Activated naive CD4-positive, alpha-beta T cell (primary cell): ENCODE measurements at places on chromosomes 11 and 22.

GRCh38 chr11:44985721-44986120, 35.0 kb upstream of the TP53I11 start:
- no peak for DNase-seq

DNA sequence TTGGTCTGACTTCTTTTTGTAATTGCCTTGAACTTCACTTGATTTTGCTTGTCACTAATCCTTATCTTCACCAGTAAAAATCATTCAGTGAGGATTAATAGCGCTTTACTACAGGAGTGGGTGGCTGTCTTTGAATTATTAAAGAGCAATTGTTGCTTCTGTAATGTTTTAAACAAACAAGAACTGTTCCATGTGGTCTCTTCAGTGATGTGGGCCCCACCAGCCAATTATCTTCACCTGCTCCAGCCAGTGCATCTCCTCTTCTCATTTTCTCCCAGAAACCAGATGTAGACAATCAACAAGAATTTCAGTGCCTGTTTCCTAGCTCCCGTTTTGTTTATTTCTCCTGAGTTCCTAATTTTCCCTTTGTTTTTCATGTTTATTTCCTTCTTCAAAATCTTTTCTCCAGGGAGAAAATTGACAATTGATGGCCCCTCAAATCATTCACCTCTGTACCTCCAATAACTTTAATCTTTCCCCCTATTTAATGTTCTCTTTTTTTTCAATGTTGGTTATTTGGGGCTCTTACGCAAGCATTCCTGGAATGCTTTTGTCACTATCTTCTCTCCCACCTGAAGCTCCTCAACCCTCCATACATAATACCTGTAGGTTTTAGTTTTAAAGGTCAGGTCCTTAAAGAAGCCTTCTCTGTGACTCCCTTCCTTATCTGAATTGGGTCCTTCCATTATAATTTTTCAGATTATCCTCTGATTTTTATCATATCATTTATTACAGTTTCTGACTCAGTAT, 115.1 kb downstream of the ARFGAP2 start:
- DNase-seq = no peak

DNA sequence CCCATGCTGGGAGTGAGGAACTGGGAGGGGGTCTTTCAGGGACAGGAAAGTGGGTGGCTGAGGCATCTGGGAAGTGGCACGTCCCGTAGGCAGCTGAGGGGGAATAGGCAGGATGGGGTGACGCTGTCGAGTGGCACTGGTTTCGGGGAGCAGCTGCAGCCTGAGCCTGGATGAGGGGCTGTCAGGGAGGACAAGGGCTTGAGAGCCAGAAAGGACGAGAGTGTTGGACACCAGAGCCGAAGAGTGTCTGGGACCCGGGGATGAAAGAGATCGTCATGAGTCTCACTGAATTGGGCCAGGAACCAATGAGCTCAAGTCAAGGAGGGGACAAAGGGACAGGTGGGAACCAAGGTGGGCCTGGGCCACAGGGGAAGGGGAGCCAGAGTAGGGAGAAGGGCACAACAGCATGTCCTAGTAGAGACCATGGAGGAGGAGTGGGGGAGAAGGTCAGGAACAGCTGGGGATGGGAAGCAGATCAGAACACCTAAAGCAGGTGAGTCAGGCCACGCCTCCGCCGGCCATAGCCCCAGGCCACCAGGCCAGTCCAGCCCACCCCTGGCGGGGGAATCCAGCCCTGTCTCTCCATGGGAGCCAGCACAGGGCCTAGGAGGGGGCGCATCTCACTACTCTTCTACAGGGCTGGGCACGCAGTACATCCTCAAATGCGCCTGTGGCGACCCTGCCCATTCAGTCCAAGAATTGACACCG, 4.2 kb downstream of the RAB3IL1 start:
- DNase-seq = no peak

DNA sequence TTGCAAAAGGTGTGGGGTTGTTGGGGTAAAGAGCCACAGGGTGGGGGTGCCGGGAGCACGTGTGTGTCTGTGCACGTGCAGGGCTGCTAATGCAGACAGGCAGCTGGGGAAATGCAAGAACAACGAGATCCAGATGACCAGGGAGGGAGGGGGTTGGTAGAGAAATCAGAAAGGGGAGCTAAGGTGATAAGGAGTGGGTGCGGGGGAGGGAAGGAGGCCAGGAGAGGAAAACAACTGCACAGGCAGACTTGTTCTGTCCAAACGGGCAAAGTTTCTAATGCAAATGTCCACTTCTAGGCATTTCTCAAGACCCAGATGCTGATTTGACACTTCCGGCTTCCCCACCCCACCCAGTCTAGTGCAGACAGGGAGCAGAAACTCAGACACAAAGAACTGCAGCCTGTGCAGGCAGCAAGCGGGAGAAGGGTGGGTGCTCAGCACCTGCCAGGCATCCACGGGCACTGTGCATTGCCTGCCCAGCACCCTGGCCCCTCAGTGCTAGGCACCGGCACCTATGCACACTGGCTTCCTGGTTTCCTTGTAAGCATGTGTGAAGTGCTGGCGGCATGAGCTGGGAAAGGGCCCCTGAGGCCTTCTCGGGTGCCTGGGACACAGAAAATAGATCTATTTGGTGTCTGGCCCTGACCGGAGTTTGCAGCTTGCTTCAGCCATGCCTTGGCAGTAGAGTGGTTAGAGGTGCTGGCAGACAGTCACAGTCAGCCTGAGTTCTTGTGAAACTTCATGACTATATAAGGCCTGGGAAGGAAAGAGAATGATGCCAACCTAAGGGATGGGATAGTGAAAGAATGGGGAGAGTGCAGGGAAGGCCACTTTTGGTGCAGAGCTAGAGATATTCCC, 220.1 kb upstream of the SORL1-AS1 start:
- DNase-seq = no peak

GRCh38 chr11:12853652-12854296, 155.3 kb upstream of the RASSF10 start:
- DNase-seq = no peak

DNA sequence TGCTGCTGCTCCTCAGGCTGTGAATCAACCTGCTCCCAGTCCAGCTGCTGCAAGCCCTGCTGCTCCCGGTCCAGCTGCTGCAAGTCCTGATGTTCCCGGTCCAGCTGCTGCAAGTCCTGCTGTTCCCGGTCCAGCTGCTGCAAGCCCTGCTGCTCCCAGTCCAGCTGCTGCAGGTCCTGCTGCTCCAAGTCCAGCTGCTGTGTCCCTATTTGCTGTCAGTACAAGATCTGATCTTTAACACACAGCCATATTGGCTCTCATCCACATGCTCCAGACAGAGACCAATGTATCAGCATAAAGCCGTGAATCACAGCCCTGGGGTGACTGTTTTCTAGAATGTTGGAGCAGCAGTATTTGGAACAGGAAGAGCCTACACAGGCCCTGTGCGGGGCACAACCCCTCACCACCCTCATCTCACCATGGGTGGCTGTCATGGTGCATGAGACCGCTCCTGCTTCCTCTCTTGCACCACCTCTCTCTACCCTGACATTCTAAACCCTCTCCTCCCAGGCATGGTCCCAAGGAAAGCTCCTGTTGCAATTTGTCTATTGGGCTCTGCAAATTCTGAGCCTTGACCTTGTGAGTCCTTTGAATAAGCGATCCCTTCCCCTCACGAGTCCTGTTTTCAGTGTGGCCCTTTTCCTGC, 3.5 kb downstream of the KRTAP5-10 start:
- DNase-seq = no peak

DNA sequence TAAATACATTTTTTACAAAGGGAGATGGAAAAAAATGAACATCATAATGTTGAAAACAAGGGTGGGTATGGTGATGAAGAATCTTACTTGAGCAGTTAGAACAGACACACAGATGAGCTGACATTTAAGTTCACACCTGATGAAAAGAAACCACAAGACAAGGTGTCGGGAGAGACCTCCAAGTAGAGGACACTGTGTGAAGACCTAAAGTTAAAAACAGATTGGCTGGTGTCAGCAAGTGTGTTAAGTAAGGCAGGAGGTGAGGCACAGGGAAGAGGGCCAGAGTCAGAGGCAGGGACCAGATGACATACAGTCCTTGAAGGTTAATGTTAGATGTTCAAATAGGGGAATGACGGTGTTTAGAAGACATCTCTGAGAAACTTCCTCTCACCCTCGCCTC, 236.8 kb downstream of the FAT3 start:
- DNase-seq = no peak

DNA sequence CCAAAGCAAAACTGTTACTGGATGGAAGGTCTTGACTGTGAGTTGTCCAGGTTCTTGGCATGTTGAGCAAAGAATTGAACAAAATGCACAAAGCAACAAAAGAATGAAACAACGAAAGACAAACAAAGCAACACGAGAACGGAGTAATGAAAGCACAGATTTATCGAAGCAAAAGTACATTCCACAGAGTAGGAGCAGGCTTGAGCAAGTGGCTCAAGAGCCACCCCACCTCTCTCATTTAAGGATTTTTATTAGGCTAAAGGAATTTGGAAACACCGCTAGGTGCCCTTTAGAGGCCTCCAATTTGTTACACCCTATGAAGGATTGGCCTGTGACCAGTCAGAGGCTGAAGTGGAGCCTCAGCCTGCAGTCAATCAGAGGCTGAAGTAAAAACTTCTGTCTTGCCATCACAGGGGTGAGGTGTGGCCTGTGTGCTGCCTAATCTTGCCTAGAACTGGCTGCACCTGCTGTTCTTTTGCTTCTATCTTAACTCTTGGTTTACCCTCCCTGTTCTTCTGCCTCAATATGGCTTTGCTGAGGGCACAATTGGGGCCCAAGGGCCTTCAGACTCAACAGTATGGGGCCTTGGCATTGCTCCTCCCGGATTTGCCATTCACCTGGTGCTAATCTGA, 59.4 kb upstream of the FTH1 start:
- DNase-seq = no peak

- DNase-seq = no peak
Observed at GRCh38 chr11:61174273-61174672, 13.0 kb upstream of the VPS37C start.

GRCh38 chr11:68200639-68201038, 12.5 kb downstream of the KMT5B start:
- DNase-seq = no peak

- no peak for DNase-seq
Observed at GRCh38 chr11:2558397-2558796, 113.6 kb downstream of the KCNQ1 start.

- no peak for DNase-seq
Observed at GRCh38 chr22:27727673-27728451, 73.7 kb downstream of the MN1 start.

GRCh38 chr11:40294741-40295140, 1164.7 kb downstream of the LRRC4C start:
- no peak for DNase-seq

- DNase-seq = no peak
Observed at GRCh38 chr11:22555881-22556280, 69.7 kb downstream of the FANCF start.

GRCh38 chr22:33922349-33922681, 2.0 kb upstream of the LARGE1 start:
- DNase-seq = no peak

- DNase-seq = no peak
Observed at GRCh38 chr11:75184757-75185425, 34.0 kb downstream of the SLCO2B1 start.

DNA sequence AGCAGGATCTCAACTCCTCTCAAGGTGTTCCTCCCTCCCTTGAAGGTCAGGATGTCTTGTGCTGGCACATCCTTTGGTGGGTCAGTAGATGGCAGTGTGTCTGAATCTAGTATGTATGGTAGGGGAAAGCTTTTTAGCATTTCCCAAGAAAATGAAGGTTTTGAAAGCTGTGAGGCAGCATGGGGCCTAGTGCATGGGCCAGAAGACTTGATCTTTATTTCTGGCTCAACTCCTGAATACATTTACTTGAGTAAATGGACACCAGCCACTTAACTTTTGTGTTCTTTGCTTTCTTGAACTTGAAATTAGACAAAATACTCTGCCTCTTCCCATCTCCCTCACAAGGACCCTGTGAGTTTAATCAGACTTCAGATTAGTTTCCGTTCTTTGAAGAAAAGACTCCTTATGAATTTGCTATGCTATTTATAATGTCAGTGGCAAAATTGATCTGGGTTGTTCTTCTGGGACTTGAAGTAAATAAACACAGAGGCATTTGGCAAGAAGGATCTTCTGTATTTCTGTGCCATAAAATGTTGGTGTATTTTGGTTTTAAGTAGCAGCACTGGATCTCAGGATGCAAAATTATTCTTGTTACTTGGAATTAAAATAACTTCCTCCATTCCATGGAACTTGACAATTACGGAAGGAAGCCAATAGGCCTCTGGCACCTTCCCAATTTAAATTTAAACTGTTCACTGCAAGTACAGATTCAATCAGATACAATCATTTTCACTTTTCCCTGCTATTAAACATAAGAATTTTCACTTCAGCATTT, 288.8 kb downstream of the CASP12 start:
- DNase-seq = peak; percentile 3

- DNase-seq = no peak
Observed at GRCh38 chr11:13030857-13031256, 21.7 kb downstream of the RASSF10 start.

GRCh38 chr11:70501933-70502540, 103.7 kb downstream of the CTTN start:
- no peak for DNase-seq

DNA sequence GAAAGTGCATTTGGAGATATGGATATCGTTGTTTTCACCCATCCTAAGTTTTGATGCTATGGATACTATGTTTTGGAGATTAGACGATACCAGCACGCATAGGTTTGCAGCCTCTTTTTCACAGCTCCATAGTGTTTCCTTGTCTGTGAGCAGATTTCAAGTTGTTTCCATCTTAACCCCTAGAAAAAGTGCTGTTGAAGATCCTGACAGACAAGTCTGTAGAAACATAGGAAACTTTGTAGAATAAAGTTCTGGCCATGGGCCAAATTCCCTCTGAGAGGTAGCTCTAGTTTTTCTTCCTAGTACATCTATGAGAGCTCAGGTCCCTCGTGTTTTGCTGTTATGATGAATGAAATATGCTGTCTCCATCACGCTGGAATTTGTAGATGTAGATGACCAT, 32.4 kb downstream of the ST3GAL4 start:
- no peak for DNase-seq

- no peak for DNase-seq
Observed at GRCh38 chr11:113778111-113778910, 1.3 kb upstream of the CLDN25 start.

DNA sequence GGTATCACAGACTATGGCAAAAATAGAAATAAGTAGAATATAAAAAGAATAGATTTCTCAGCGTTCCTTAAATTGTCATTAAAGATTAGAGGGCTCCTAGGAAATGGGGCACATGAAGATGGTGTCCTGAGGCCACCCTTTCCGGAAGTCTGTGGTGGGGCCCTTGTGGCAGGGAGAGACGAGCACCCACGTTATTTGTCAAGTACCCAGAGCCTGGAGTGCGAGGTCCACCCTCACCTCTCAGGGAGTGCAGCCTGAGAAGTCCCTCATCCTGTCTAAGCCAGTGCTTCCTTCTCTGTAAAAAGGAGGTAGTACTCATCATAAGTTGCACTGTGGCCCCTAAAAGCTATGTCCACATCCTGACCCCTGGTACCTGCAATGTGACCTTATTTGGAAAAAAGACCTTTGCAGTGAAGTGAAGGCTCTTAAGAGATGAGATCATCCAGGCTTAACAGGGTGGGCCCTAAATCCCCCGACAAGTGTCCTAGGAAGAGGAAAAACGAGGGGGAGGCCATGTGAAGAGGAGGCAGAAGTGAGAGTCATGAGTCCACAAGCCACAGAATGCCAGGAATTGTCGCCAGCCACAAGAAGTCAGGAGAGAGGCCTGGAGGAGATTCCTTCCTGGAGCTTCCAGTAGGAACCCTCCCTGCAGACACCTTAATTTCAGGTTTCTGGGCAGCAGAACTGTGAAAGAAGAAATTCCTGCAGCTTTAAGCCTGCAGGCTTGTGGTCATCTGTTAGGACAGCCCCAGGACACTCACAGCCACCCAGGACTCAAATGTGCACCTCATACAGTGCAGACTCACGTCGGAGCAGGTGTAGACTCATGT, 76.8 kb upstream of the CCND1 start:
- DNase-seq = no peak

GRCh38 chr11:47606731-47607130, 12.5 kb upstream of the C1QTNF4 start:
- DNase-seq = no peak
